Kidney epithelial cell (primary cell): ENCODE measurements at places on chromosomes 4 and X. TPM values are rescaled to one million over a fixed set of nuclear protein-coding genes. Genes with fewer than 3 reads are reported as not detected.

Gene PNPLA4
- total RNA-seq, result 19.0 and 21.0 TPM in 2 replicates

DNA sequence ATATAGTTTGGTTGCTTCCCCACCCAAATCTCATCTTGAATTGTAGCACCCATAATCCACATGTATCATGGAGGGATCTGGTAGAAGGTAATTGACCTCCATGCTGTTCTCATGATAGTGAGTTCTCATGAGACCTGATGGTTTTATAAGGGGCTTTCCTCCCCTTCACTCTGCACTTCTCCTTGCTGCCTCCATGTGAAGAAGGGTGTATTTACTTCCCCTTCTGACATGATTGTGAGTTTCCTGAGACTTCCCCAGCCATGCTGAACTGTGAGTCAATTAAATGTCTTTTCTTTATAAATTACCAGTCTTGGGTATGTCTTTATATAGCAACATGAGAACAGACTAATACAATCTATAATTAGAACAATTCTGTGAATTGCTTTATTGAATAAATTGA is 11.9 kb upstream of the DCAF4L1 start:
- no peak for DNase-seq

DNA sequence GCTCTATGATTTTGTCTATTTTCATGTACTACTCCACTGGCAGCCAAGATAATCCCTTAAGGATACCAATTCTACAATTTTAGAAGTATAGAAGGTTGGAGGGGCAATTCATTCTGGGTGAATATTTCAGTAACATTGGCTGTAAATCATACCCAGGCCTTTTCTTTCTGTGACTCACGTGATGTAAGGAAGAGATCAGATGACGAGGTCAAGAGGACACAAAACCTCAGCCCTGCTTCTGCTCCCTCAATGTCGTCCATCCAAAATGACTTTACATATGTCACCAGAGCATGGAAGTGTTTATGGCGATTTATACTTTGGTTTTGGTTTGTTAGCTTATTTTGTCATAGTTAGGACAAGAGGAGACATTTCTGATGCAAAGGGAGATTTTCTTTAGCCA is 70.7 kb upstream of the SLC4A4 start:
- DNase-seq, result no peak

DNA sequence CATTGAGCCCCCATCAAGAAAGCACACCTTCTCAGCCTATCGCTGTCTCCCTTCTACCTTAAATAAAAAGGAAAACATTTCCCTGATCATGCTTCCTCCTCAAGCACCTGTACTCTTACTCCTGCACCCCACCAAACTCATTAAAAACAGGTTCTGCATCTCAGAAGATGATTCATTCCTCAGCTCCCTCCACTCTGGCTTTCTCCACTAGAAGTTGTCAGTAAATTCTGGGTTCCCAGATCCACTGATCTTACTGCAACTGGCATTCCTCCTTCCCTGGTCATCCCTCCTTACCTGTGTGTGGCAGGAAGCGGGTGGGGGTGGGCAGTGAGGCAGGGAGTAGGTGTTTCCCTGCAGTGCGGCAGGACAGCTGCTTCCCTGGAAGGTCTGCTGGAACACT is 108.8 kb downstream of the GPR143 start:
- DNase-seq, result no peak

Gene SLC35A2
- total RNA-seq, result 34.3 and 40.9 TPM in 2 replicates

Gene FMR1NB
- total RNA-seq, result not detected in 2 replicates
